Cortex of kidney (tissue), 1 donor: ENCODE measurements at places on chromosomes 11 and 22.

GRCh38 chr11:96324912-96325311 lies 18.1 kb downstream of the MAML2 start:
- DNase-seq, result no peak

DNA sequence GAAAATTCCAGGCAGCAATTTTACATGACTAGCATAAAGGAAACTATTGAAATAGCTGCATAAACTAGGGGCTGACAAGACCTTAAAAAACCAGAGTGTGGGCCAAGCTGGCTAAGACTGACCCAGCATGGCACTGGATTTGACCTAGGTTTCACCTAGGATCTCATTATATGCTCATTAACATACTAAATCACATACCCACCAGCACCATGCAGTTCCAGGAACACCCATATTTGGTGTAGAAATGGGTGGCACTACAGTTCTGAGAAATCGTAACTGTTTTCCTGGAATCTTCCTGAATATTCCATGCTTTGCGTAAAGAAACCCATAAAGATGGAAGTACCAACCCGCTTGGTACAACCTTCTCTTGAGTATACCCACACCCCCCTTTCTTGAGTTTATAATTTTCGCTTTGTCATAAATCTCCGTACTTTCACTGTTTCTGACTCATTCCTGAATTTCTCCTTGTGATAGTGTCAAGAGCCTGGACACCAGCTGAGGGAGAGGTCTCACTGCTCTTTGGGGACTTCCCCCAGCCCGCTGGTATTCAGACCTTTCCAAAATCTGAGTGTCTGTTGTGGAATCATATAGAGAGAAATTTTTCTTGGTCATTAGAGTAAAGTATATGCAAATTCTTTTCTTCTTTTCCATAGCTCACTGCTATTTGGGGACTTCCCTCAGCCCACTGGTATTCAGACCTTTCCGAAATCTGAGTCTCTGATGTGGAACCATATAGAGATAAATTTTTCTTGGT lies 55.1 kb downstream of the MTMR3 start:
- no peak for DNase-seq

- DNase-seq, result no peak
These were observed 168.8 kb downstream of the RCN1 start for GRCh38 chr11:32259641-32260081.

DNA sequence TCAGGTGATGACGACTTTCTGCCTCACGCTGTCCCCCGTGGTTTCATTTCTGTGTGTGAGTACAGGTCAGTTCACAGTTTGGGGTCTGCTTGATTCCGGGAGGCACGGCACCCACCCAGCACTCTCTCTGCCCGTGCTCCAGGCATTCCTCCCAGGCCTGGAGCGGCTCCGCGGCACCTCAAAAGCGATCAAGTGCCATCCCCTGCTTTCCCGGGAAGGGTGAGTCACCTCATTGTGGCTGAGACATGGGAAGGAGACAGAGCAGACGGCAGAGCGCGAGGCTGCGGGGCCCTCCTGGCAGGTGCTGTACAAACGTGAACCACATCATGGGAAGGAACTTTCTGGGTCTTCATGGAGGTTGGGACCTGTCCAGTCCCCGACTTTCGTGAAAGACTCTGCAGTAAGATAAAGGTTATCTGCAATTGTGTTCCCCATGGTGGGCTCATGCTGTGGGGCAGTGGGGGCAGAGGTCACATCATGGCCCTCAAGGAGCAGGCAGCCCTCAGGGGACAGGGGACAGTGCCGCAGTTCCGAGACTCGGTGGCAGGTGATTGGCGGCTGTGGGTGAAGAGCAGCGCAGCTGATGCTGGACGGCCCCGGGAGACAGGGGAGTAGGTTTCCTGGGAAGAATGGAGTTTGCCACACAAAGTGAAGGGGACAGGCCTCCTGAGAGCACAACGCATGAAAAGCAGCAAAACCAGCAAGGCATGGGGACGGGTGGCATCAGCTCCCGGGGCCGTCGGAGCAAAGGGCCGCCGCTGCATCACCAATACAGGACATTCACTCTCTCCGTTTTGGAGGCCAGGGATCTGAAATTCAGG lies 65.3 kb downstream of the CELSR1 start:
- no peak for DNase-seq

DNA sequence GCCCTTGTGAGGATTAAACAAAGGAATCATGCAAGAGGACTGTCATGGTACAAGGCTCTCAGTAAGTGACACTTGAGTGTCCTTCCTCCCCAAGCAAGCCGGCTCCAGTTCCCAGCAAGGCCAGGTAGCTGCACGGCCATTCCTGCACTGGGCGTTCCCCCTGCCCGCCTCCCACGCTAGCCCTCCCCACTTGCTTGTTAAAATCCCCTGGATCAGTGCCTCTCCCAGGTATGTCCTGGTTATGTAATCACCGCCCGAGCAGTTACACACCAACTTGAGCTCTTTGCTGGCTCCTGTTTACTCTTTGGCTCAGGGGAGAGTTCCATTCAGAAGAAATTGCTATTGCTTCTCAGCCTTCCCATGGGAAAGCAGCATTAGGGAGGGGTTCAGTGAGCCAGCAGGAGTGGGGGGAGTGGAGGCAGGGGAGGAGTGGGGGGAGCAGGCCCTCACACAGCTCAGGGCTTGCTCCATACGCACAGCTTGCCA lies 19.4 kb upstream of the MYEOV start:
- DNase-seq, result no peak

DNA sequence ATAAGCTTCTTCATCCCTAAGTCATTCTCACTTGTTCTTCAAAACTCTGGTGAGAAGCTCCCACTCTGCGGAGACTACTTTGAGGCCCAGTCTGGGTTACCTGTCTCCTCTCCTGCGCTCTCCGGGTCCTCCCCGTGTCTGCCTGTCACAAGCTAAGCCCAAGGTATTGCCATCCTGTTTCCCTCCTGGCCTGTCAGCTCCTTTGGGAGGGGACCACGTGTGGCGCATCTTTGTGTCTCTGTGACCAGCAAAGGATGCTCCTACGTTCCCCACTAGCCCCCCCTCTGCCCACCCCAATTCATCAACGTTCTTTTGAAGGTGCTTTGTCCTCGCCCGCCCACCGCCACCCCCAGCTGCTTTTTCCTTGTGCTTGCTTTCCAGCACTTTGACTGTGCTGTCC lies 31.8 kb upstream of the FBLN1 start:
- DNase-seq, result no peak

DNA sequence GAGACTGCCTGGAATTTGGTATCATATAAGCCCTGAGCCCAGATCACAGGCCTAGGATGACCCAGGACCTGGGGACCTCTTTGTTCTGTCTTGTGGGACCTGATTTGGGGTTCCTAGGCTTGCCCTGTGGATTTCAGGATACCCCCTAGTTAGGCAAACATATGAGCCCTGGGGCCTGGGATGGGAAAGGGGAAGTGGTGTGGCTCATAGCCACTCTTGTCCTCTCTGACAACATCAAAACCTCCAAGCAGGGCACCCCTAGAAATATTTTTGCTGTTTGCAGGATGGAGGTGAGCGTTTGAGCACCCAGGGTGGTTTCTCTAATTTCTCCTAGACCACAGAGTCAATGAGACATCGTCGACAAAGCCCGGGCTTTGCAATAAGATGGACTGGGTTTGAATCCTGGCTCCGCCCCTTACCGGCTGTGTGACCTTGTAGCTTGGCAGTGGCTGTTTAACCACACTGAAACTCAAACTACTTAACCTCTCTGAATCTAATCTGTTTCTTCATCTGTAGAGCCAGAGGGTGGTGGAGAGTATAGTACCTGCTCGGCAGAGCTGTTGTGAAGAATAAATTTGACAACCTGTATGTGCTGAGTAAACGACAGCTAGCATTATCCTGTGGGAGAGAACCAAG lies 5.3 kb upstream of the LRRC10B start:
- no peak for DNase-seq

DNA sequence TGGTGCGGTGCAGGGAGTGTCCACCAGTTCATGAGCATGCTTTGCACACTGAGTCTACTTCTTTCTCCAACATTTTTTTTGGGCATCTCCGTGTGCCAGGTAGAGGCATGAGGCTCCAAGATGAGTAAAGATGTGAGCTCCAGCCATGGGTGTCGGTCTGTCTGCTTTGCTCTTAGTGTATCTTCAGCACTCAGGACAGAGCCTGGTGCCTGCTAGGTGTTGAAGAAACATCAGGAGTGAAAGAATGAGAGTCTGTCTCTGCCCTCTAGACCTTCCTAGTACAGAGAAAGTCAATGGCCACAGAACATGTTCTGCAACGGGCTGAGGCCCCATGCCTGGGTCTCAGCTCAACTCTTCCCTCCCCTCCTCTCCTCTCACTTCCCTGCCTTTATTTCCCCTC lies 486.5 kb downstream of the TBC1D22A start:
- DNase-seq, result no peak

GRCh38 chr22:50482107-50483074 lies 1.0 kb downstream of the ADM2 start:
- no peak for DNase-seq
